DMS79 (cell line): ENCODE measurements at places on chromosomes 5 and 9.

DNA sequence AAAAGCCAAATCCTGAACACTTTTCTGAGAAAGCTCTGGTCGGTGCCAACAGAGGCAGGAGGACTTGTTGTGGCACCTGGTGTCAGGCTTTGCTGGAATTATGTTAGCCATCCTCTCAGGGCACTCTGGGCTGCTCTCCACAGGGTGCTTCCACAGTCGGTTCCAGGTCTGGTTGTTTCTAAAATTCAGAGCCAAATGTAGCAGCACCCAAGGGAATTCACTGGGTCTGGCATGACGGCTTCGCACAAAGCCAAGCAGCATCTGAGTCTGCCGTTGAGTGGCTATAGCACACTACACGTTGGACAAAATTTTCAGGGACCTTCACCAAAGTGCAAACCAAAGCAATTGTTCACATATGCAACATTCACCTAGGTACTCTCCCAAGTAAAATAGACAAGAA, 110.2 kb downstream of the PJA2 start:
- no peak for DNase-seq

DNA sequence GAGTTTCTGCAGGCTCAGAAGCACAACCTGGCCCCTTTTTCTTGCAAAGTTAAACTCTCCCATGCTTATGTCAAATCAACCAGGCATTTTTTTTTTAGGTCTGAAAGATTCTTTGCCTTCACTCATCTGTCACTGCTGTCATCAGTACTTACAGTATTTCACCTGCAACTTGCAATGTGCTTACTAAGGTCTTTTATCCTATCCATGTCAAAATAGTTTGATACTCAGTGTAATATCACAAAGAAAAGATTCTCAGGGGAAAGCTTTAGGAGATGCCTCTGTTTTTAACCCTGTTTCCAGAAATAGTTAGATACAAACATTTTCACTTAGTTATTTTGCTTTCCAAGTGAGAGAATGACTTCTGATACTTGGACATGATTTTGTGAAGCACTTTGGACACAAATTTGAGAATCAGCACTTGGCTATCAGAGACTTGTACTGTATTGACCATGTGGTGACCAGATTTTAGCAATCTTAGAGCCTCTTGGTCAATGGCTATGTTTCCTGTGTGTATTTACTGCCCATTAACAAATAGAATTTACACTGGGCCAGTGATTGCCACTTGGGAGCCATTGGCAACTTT, 428.2 kb downstream of the IRX1 start:
- no peak for DNase-seq

GRCh38 chr5:151924564-151925301, at the start of gene GLRA1:
TSS of gene GLRA1 (minus strand) at chr5:151924851. CDS start at chr5:151924549, 302 bp downstream.
- DNase-seq: no peak

- DNase-seq: no peak
Observed at GRCh38 chr5:158082696-158083287, 223.8 kb upstream of the CLINT1 start.

- no peak for DNase-seq
Observed at GRCh38 chr5:137561608-137562007, 62.5 kb upstream of the SPOCK1 start.

DNA sequence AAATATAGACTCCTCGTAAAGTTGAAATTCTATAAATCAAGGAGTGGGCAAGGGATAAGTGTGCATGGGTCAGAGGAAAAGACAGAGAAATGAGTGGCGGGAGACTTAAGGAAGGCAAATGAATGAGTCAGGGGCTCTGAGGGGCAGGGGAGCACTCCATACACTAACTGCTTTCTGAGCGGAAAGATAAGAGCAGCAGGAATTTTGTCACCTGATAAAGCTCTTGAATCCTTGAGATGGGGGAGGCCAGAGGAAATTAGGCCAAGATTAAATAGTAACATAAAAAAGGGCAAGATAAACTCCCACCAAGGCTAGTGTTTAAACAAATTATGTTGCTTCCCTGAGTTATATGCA, 191.0 kb upstream of the S1PR3 start:
- no peak for DNase-seq

GRCh38 chr9:121071756-121072421, 2.9 kb upstream of the CNTRL start:
- no peak for DNase-seq

DNA sequence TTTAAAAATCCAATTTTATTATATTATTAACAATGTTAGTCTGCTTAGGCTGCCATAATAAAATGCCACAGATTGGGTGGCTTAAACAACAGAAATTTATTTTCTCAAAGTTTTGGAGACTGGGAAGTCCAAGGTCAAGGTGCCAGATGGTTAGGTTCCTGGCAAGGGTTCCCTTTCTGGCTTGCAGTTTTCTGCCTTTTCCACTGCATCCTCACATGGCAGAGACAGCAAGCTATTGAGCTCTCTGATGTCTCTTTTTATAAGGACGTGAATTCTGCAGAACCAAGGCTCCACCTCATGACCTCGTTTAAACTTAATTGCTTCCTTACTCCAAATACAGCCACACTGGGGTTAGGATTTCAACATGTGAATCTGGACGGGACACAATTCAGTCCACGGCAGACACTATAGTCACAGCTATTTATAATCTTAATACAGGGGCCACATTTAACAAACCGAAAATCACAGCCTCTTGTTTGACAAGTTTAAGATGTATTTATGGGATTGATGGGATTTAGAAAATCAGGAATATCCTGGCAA, 174.9 kb upstream of the PUM3 start:
- DNase-seq: no peak

- no peak for DNase-seq
Observed at GRCh38 chr9:84841931-84842330, 172.4 kb downstream of the NTRK2 start.

DNA sequence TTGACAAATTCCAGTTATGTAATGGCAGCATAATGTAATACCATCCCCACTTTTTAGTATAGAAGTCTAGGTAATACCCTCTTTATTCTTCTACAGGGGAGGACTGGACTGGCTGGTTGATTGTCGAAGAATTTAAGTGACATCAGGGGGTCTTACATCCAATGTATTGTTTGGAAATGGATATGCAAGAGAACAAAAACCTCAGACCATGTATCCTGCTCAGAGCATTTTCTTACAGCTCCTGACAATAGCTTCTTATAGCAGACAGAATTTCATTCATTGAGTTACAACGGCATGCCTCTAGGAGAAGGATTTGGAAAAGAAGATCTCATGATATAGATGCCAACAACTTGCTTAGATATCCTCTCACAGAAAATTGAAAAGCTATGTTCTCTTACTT, 2032.3 kb downstream of the EFNA5 start:
- DNase-seq: no peak

GRCh38 chr9:134100040-134100439, 32.2 kb upstream of the BRD3 start:
- DNase-seq: no peak

DNA sequence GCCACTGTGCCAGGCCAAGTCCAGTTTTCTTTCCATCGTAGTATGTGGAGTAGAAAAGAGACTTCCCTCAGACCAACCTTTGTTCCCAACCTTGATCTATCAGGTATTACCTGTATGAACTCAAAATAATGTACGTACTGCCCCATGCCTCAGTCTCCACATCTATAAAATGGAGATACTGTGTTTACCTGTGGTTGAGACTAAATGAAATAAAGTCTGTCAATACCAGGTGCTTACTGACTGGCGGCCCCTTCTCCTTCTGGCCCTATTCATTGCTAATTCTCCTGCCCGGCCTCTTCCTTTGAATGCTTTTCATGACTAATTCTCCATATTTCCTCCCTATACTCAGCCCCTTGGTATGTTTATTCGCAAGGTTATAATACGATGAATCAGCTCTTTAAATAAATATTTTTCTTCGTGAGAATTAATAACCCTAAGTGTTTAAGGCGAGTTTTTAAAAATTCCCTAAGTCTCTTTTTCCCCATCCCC, 89.6 kb upstream of the BASP1 start:
- no peak for DNase-seq

DNA sequence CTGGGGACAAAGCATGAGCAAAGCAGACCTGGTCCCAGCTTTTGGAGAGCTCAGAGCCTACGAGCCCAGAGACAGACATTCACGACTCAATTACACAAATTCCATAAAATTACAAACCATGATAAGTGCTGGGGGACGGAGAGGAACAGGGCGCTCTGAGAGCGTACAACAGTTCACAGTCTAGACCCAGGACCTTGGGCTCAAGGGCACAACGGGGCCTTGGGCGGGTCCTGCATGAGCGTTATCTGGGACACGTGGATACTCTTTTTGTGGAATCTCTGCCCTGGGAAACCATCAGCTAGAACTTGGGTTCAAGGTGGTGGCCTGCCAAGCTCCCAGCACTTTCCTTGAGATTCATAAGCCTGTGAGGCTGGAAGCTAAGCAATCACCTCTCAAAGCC, 9.4 kb upstream of the ANXA6 start:
- DNase-seq: no peak

- DNase-seq: no peak
Observed at GRCh38 chr5:96175090-96175489, 213.4 kb upstream of the ELL2 start.

DNA sequence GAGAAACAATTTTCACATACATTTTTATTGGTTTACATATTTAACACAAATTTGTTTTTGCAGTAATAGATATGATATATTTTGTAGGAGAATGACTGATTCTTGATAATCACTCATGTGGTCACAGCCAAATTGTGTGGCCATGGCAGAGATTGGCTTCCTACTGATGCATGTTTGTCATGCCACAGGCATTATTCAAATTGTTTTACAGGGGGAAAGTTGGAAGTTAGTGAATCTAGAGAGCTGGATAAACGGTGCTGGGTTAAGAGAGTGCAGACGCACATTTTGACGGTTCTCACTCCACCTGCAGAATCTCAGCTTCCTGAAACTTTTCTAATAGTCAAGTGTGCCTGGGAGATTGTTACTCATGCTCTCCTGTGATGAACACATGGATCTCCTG, 91.1 kb upstream of the FBN2 start:
- no peak for DNase-seq

DNA sequence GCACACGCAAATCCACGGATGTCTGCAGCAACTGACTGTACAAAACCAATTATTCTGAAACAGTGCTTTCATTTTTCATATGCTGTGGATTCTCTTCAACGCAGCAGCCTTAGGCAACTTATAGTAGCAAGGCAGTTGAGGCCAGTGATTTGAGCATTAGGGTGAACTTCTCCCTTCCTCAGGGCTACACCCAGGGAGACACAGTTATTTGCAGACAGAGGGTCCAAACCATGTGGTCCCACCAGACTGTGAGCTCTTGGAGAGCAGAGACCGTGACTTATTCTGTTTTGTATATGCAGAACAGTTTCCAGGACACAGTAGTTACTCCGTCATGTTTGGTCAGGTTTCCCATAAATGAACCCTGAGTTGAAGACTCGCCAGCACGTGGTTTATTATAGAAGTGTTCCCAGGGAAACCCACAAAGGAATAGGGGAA, 19.0 kb upstream of the WHRN start:
- no peak for DNase-seq

DNA sequence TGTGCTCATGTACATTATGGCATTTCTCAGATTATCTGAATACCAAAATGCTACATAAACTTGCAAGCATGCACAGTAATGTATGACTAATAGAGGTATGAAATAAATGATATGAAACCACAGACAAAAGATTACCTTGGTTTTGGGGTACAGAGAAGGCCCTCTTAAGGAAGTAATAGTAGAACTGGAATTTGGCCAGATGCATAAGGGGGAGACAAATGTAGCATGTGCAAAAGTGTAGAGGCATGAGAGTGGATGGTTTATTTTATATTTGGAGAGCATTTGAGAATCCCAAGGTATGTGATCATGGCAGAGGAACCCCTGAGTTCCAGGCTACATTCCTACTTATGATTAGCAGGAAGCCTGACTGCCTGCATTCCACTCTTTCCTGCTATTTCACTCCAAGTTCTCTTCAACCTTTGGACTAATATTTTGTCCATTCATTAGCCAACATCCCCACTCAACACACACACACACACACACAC, 74.2 kb downstream of the MAMDC2 start:
- no peak for DNase-seq

DNA sequence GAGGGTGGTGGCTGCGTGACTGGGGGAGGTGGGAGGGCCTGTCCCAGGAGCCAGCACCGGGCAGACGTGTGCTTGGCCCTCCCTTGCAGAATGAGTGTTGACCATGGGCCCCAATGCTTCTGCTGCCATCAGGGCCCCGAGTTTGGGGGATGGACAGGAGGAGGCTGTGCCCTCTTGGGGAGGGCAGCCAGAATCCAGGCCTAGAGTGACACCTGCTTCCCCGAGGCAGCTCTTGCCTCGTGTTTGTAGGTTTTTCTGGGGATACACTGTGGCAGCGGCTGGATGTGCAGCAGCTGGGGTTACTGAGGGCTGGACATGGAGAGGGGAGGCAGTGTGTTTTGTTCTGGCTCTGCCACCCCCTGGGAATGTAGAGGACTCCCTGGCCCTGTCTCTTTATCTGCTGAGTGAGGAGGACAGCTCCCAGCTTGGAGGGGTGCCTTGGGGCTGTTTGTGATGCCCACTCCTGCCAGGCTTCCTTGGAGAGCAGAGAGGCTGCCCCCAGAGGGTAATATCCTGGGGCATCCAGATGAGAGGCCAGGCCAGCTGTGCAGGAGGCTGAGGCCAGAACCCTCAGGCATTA, 22.7 kb downstream of the WNK2 start:
- DNase-seq: no peak

DNA sequence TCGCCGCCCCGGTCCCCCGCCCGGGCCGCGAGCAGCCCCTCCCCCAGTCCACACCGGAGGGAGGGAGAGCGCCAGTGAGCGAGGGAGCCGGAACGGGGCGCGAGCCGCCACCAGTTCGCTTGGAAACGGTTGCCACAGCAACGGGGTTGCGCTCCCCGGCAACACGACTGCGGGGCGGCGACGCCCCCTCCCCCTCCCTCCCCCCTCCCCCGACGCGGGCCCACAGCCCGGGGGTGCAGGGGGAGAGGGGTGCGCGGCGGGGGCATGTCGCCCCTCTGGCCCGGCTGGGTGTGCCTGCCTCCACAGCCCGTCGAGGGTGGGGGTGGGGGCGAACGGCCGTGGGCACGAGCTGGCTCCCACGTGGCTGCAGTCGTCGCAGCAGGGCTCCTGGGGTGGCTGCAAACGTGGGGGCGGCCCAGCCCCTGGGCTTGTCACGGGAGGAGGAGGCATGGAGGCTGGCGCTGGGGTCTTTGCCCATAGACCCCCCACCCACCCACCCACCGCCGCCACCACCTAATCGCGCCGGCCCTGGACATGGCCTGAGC, 524 bp downstream of the PRR7 start:
- DNase-seq: peak; percentile 21

- no peak for DNase-seq
Observed at GRCh38 chr5:99765011-99765410, 770.2 kb upstream of the FAM174A start.

DNA sequence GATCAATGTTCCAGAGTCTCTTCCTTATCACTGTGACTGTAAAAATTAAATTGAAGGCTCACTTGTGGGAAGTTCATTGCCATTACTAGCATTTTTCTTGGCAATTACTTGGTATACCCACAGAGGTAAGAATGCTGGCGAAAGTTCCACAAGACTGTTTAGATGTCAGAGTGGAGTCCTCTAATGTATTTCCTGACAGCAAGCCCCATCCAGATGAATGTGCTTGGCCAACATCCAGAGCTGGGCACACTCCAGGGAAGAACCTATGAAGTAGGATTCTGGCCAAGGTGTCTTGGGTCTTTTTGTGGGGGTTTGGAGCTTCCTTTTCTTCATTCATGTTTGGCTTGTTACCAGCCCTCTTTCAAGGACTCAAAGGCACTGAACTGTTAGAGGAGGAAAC, 473.6 kb downstream of the DMAC1 start:
- no peak for DNase-seq

GRCh38 chr5:67605730-67606585, 409.4 kb upstream of the CD180 start:
- no peak for DNase-seq
